Stimulated activated CD4-positive, alpha-beta T cell treated with anti-CD3 and anti-CD28 coated beads, Interleukin-1b, Interleukin-23, amount 100 ng/mL, for 48 hours (primary cell): ENCODE measurements at places on chromosomes 2 and 18.

DNA sequence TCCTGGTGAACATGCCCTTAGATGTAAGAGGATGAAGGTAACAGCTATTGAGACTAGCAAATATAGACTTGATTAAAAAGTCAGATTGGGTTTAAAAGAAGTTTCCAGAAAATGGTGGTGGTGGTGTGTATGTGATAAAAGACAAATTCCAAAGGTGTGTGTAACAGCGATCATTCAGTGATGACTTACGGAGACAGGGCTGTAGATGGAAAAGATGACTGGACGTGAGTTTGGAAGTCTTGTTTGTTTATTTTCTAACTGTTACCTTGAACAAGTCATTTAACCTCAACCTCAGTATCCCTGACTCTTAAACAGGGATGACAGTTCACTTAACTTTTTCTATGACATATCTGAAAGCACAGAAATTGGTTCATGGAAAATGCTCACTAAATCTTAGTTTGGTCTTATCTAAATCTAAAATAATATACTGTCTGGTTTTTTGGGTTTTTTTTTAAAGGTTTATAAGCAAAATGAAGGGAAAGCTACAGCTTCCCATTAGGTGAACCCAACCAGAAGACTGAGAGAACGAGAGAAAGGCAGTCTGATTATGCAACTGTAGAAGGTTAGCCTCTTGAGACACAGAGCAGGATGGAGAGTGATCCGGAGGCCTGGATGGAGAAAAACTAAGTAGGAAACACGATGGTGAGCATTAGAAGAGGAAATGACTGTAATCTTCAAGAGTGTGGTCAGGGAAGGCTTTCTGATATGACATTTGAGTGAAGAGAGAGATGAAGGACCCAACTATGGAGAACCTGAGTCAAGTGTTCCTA lies 71.9 kb downstream of the TCF4 start:
- no peak for DNase-seq

DNA sequence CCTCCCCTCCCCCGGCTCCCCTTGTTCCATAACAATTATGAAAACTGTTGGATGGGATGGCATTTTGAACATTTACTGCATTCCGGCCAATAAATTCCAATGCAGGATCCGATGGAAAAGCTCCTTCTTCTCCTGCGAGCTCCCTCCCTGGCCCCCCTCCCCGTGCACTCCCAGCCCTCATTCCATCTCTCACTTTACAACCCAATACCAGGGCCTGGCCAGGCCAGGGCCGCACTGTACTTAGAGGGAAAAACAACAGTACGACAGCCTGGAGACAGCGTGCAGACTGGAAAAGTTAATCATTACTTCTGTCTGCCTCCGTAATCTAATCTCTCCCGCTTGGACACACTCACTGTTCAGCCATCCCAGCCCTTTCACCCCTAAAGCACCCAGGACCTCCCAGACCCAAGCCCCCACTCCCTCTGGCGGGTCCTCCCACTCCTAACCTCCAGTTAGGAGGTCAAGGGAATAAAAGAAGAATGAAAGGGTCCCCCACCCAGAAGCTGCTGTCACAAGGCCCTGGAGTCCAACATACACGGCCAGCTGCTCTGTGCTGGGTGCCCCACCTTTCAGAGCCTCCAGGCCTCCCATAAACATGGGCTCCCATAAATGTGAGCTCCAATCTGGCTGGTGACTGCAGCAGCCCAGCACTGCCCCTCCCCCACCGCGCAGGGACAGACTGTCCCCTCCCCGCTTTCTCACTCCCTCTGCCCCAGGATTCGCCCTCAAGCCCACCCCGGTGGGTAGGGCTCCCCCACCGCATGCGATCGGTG lies 20.6 kb downstream of the SMAD7 start:
- DNase-seq: no peak

GRCh38 chr2:240810621-240811020 lies 9.4 kb downstream of the KIF1A start:
- DNase-seq: no peak

GRCh38 chr2:196168181-196168580 lies 3.2 kb downstream of the STK17B start:
- DNase-seq: no peak

- DNase-seq: no peak
Measured at GRCh38 chr2:108351889-108352288, 25.9 kb upstream of the SULT1C4 start.

DNA sequence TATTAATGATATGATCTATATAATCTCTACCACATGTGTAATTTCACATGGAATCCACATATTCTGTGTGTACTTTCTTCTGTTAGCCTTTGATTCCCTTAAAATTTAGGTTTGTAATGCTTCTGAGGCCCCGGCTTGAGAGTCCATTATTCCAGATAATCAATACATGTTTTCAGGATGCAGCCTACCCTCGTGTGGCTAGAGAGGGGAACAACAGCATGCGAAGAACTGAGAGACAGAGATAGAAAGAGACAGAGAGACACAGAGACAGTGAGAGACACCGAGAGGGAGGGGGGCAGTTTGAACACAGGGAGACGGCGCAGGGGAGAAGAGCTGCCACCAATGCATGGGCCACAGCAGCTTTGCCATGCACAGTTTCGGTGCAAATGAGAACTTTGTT lies 185.4 kb downstream of the SNTG2 start:
- DNase-seq: no peak

GRCh38 chr2:201939453-201939941 lies 94.2 kb upstream of the FZD7 start:
- DNase-seq: no peak

- DNase-seq: no peak
Measured at GRCh38 chr18:71902482-71902881, 641.7 kb downstream of the CBLN2 start.

- DNase-seq: no peak
Measured at GRCh38 chr18:73458186-73458964, 590.6 kb upstream of the NETO1 start.

- DNase-seq: no peak
Measured at GRCh38 chr2:10191554-10191953, 69.0 kb downstream of the RRM2 start.

DNA sequence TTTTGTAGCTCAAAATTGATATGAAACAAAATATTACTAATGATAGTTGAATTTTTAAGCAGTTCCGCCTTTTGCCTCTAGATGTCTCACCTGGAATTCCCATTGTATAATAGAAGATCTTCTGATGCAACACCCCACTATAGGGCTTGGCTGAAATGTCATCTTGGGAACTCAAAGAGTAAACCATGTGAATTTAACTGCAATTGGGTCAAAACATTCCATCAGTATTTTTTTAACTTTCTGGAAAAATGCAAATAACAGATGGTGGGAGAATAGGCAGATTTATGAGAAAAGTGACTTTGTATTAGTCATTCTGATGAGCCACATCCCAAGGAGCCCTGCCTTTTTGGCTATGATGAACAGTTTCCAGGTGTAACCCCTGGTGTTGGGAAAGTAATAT lies 489.9 kb downstream of the NYAP2 start:
- no peak for DNase-seq

DNA sequence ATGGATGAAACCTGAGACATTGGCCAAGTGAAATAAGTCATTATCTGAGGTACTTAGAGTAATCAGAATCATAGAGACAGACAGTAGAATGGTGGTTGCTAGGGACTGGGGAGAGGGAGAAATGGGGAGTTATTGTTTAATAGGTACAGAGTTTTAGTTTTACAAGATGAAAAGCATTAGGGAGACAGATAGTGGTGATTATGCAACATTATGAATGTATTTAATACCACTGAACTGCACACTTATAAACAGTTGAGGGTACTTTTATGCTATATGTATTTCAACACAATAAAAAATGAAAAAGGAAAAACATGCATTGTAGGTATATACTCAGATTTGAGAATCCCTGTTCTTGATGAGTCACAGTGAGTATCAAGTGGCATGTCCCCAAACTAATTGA lies 59.7 kb downstream of the EPC2 start:
- DNase-seq: no peak
